ENCODE measurements at places on chromosomes 16 and 17.

DNA sequence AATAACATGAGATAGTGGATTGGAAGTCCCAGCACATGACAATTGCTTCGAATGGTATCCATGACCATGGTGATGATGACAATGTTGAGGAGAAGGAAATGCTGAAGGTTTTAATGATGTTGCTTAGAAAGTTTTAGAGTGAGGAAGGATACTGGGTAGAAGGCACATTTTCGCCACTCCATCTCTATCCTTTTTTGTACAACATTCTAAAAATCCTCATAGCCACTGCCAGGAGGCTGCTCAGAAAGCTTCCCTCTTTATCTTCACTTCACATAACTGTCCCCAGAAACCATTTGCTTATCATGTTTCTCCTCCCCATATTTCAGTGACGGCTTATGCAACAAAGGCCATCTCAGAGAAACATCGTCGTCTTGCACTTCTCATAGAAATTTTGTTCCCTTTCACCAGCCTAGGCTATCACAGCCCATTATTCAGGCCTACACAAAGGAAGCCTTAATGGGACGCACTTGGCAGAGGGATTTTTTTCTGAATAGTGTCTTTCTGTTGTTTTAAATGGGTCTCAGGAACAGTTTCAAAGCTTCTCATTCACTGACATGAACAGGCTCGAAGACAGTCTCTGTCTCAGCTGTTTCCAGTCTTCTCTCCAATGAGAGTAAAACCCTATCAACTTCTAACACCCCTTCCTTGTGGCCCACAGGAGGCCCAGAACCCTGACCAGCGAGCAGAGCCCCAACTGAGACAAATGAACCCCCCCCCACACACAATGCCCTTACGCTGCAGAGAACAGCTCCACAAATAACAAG, 506.7 kb downstream of the HAPSTR1 start:
- no peak for DNase-seq

DNA sequence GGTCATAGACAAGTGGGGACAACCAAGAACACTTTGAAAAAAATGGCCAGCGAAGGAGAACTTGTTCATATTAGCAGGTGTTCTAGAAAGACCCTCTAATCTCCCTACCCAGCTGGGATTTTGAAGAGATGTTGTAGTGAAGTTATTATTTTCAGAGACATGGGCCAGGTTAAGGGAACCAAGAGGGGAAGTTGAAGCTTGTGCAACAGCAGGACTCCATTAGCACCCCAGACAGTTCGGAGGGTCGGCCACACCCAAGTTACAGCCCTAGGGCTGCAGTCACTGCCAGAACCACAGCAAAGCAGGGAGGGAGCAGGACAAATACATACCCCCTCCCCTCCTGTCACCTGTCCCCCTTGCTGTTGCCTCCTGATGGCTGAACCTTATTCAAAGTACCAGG, 42.3 kb downstream of the WSB1 start:
- no peak for DNase-seq

GRCh38 chr16:81748476-81749198, 30.5 kb upstream of the PLCG2 start:
- DNase-seq: no peak

DNA sequence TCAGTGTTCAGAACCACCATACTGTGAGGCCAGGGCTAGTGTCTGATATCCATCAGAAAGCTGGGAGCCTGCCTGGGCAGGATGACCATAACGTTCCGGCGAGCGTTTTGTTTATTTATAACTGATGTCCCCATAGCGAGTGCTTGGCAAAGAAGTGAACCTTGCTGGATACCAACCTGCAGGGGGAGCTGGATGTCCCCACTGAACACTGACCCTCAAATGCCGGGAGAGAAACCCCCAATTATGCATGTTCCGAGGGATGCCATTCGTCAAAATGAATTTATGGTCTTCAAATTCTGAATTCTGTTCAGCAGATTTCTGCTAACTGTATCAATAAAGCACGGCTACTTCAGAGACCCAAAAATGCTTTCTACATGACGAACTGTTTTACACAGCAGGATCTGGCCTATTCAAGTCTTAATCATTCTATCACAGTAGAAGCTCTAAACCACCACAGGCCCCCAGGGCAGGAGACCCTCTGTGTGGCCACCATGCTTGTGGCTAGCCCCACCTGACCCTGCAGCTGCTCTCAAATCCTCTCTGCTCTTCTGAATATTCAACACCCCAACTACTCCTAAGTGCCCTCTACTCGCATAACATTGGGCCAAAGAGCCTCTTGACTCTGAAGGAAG, 15.2 kb downstream of the MED24 start:
- DNase-seq: peak; percentile 41

DNA sequence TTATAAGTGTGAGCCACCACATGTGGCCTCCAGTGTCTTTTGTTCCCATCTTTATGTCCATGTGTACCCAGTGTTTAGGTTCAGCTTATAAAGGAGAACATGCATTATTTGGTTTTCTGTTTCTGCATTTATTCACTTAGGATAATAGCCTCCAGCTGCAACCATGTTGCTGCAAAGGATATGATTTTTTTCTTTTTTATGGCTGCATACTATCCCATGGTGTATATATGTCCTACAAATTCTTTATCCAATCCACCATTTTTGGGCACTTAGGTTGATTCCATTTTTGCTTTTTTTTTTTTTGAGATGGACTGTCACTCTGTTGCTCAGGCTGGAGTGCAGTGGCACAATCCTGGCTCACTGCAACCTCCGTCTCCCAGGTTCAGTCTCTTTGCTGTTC, 32.9 kb downstream of the ATAD5 start:
- no peak for DNase-seq

- no peak for DNase-seq
Measured at GRCh38 chr17:80649672-80650330, 105.2 kb downstream of the RPTOR start.

- no peak for DNase-seq
Measured at GRCh38 chr17:79874329-79874981, 35.2 kb upstream of the CBX4 start.

DNA sequence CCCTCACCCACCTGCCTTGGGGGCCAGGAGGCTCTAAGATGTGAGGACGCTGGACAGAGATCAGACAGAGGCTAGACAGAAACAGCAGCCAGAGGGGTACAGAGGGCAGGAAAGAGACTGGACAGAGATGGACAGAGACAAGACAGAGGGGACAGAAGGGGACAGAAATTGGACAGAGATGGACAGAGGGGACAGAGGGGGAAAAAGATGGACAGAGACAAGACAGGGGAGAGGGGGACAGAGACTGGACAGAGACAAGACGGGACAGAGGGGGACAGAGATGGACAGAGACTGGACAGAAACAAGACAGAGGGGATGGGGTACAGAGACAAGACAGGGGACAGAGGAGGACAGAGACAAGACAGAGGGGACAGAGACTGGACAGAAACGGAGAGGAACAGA, 16.1 kb downstream of the UTS2R start:
- no peak for DNase-seq

DNA sequence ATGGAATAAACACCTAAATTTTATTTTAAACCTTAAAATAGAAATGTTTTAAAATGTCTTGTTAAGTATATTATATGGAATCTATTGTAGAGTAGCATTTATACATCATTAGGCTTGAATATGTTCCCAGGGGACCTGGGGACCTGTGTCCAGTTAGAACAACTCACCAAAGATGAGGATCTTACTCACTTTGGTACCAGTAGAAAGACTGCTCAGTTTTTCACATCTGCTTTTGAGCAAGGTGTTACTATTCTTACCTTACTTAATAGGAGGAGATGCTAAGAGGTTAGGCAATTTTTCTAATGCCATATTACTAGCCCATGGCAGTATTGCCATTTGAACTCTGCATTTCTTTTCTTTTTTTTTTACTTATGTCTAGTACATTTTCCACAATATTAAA, 14.7 kb downstream of the STXBP4 start:
- DNase-seq: no peak

GRCh38 chr17:49267912-49268311, 37.3 kb upstream of the PHOSPHO1 start:
- no peak for DNase-seq

GRCh38 chr17:1865252-1866037, 35.6 kb downstream of the RPA1 start:
- DNase-seq: no peak

GRCh38 chr16:69143116-69143515, 10.7 kb downstream of the UTP4 start:
- DNase-seq: no peak

DNA sequence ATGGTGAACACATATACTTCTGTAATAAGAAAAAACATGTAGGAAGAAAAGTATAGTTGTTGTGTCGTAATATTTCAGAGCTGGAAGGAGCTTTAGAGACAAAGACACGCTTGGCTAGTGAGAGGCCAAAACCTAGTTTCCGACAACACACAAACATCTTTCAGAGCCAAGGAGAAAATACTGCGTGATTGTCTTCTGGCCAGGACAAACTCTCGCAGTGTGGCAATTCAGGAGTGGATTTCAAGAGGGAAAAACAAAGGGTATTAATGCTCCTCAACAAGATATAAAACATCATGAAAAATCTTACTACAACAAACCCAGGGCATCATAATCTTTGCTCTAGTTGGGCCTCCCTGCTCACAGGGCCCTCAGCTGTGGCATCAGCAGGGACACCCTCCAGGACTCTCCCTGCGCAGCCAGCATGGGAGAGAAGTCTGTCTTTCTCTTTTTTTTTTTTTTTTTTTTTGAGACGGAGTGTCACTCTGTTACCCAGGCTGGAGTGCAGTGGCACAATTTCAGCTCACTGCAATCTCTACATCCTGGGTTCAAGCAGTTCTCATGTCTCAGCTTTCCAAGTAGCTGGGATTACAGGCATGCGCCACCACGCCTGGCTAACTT, 66.4 kb downstream of the CYB5B start:
- DNase-seq: no peak

DNA sequence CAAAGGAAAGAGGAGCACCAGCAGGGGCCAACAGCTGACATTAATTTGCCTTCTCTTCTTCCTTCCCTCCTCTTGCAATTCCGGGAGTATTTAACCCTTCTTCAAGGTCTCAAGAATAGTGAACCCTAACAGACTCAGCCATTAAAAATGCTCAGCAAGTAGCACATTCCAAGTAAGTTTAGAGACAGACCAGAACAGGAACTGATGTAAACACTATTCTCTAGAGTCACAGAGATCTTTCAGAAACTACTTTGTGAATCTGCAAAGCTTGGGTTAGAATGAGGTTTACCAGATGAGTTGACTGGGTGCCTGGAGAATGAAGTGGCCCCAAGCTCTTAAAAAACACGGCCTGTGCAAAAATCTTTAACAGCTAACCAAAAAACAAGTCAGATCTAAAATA, 50.9 kb downstream of the TEX2 start:
- DNase-seq: no peak

GRCh38 chr17:16478649-16479048, 13.3 kb downstream of the LRRC75A start:
- no peak for DNase-seq

DNA sequence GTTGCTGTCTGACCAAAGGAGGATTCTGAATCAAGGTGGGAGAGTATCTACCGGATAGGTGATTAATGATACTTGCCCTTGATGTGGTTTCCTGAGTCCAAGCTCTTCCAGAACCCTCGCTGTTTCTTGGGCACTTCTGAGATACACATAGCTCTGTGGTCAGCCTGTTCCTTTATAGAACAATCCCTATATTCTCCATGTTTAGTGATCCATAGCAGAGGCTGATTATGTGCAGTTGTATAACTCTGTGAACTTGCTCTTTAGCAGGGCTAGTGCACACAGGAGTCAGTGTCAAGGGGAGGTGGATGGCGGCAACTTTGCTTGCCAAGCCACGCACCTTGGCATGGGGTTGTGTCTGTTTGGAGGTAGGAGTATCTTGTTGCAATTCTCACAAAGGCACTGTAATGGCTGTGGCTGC, 36.1 kb downstream of the ARL4D start:
- DNase-seq: no peak

DNA sequence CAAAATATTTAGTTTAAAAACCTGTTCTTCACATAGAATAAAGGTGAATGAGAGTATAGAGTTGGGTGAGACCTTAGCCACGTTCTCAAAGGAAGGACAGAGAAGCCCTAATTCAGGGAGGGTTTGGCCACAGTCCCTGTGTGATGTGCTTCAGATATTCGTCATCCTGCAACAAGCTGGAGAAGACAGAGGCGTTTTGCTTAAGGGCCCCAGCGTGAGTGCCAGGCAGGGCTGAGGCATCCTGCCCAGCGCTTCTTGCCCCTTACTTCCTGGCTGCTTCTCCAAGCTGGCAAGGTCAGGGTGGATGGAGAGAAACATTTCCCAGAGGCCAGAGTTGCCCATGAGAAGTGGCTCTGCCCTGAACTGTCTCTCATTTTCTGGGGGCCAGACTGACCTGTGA, 46.9 kb downstream of the AXIN2 start:
- DNase-seq: no peak

GRCh38 chr17:13288248-13288647, 270.4 kb upstream of the ELAC2 start:
- no peak for DNase-seq

DNA sequence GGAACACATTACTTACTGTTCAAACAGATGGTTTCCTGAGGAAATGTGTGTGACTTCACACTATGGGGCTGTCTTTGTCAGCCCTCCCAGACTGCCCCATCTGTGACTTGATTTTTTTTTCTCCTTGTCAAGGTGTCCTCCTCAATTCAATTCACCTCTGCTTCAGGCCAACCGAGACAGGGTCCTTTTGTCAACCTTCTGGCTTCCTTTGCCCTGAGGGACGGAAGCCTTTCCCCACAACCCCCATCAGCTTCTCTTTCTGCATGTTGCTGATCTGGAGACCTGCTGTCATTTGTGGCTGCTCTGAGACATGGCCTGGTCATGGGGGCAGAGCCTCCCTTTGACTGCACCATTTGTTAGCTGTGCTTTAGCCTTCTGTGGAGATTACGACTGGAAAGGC, 21.3 kb upstream of the RGS9 start:
- no peak for DNase-seq

- DNase-seq: no peak
Measured at GRCh38 chr17:67773246-67773645, 52.1 kb upstream of the BPTF start.

DNA sequence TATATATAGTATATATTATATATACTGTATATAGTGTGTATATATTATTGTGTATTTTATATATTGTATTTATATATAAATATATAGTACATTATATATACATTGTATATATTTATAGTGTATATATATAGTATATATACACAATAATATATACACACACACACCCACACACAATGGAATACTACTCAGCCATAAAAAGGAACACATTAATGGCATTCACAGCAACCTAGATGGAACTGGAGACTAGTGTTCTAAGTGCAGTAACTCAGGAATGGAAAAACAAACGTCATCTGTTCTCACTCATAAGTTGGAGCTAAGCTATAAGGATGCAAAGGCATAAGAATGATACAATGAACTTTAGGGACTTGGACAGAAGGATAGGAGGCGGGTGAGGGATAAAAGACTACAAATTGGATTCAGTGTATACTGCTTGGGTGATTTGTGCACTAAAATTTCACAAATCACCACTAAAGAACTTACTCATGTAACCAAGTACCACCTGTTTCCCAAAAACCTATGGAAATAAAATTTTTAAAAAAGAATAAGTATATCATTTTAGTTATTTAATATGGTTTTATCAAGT, 201.9 kb upstream of the CDH11 start:
- DNase-seq: no peak

DNA sequence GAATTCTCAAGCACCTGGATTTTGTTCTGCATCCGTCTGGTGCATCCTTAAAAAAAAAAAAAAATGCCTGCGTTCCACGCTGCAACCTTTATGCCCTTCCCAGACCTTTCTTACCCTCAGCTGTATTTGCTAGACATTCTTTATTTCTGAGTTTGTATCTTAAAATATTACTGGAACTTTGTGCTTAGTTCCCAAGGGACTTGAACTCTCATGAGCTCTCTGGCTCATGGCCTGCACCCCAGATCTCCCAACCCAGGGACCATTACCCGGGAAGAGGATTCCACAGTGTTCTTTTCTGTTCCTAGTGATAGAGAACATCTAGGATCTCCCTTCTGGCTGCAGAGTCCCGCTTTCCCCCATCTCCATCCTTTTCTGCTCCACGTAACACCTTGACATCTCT, 28.9 kb upstream of the CLEC18A start:
- DNase-seq: no peak
